Skin of body (tissue), 3 donors: ENCODE measurements at places on chromosomes 7 and 10. TPM values are rescaled to one million over a fixed set of nuclear protein-coding genes. Genes with fewer than 3 reads are reported as not detected.

GRCh38 chr7:3065724-3066143 is 22.1 kb upstream of the CARD11 start:
- DNase-seq: no peak

GRCh38 chr7:121053219-121053618 is 64.7 kb downstream of the CPED1 start:
- DNase-seq: no peak

- DNase-seq: no peak
Observed at GRCh38 chr7:48438206-48438605, 266.9 kb downstream of the ABCA13 start.

Gene SFTPD
- total RNA-seq: not detected

Gene BLVRA
- total RNA-seq: 19.0 TPM

DNA sequence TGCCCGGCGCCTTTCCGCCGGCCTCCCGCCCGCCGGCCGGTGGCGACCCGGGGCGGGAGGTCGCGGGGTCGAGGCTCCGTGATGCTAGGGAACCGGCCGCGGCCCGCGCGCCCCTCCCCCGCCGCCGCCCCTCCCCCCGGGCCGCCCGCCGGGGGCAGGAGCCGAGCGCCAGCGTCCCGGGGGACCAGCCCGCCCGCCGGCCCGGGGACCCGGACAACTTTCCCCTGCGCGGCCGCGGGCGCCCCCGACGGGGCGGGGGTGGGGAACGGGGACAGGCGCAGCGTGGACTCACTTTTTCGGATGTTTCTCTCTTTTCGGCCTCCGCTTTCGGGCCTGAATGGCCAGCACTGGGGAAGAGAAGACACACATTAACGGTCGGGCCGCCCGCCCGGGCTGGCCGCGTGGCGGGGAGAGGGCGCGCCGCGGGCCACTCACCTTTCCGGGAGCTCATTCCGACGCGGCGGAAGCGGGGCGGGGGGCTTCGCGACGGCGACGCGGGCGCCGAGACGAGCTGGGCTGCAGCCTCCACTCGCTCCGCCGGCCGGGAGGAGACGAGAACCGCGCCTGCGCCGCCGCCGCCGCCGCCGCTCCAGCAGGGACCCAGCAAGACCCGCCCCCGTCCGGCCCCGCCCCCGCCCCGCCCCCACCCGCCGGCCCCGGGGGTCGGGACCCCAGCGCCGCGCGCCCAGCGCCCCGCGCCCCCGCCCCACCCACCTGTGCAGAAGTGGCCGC is at the start of gene SRPK2:
Gene SRPK2, minus strand, starts transcription at position 566 of the 732 bp plus-strand sequence.
- DNase-seq: no peak

DNA sequence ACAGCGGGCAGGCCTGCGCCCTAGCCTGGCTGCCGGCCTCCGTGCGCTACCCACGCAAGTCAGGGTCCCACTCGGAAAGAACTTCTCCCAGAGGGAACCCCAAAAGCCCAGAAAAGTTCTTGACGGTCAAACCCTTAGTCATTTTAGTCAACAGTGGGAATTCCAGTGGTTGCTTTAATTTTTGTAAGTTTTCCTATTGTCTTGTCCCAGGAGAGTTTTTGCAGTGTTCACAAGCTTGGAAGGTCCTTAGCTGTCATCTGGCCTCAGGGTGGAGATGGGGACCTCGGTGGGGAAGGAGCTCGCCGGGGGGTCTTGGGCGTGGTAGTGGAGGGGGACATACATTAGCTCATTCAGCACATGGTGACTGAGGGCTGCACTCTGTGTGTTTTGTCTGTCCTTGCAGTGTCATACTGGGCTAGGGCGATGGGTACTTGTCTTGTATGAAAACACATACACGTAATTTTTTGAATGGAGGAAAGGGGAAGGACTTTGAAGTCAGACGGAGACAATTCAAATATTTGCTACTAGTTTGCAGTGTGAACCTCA is 736 bp downstream of the MINDY4 start:
- peak; percentile 37 for DNase-seq

Gene HOXA11
- 0.20 TPM for total RNA-seq

DNA sequence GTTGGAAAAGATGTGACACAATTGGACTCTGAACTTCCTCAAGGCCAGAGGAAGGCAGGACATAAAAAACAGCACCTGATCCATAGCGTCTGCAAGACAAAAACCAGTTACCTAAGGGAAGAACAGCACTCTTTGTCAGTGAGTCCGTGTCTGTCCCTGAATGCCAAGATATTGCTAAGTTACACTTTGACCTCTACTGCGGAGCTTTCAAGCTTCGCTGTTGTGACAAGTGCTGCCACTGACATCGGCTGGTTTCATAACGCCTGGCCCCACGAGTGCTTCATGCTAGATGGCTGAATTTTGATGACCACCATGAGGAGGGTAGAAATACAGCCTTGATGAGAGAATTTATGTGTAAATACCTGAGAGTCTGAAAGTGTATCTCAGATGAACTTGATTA is 49.7 kb upstream of the JAZF1 start:
- no peak for DNase-seq

GRCh38 chr7:88842201-88842600 is 46.7 kb upstream of the TEX47 start:
- DNase-seq: no peak

Gene POLD2
- 46.2 TPM for total RNA-seq

Gene TAS2R40
- not detected for total RNA-seq

DNA sequence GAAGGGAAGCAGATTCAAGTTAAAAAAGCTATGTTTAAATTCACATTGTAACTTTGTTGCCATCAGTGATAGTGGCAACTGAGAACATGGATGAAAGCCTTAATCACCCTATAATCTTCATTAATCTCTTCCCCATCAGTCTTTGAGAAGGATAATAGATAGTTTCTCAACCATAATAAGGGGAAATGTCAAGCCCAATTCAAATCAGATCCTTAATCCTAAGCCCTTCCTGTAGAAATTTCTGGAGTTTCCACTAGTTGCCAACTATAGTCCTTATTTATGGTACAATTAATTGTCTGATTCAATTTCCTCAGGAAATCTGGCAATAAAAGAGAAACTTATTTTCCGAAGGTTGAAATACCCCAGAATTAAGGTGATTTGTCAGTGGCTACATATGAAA is 431.8 kb downstream of the ZWINT start:
- DNase-seq: no peak

GRCh38 chr10:118672766-118673715 is 77.6 kb upstream of the PRLHR start:
- no peak for DNase-seq

DNA sequence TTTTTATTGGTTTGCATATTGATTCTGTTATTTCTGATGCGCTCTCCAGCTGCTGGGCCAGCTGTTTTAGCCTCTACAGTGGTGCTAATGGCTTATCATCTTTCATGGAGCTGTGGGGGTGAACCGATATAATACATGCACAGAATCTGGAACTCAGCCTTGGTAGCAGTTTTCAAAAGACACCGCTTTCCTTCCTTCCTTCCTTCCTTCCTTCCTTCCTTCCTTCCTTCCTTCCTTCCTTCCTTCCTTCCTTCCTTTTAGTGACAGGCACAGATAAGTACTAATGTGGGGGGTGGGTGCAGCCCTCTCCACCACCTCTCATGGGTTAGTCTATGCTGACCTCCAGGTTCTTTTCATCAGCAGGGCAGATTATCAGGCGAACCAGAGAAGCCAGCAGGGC is 31.9 kb upstream of the C10orf53 start:
- no peak for DNase-seq

- DNase-seq: no peak
Observed at GRCh38 chr7:41415051-41415450, 287.8 kb downstream of the INHBA start.

Gene HTRA1
- 185 TPM for total RNA-seq

DNA sequence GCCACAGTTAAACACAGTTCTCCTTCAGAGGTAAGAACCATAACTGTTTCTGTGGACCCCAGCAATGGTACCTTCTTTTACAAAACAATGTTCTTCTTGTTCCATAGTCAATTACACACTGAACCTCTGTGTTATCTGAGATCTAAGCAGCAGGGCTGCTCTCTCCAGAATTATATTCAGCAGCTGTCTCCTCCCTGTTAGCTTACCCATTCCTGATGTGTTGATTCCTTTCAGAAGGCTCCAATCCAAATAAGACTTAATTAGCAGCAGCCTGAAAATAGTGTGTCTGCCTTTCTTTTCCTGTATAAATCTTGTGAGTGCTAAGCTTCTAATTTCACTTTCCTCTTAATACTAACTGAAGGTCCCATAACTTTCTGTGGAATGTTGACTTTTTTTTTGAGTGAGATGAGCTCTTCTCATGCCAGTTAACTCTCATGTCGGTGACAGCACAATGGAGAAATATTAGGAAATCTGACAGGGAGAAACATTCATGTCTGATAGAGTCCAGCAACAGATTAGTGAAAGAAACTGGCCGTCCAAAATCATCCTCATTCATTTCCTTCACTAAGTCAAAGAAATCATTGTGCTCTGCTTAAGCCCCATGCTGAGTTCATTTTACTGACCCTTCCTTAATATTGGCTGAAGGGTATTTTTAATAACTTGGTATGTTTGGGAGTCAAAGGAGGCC is 226.5 kb downstream of the PRKG1 start:
- peak; percentile 65 for DNase-seq

Gene PBLD
- 4.2 TPM for total RNA-seq

Gene SPOCK2
- total RNA-seq: 0.79 TPM

Gene LMTK2
- total RNA-seq: 12.9 TPM

Gene MRC1
- total RNA-seq: 35.5 TPM

DNA sequence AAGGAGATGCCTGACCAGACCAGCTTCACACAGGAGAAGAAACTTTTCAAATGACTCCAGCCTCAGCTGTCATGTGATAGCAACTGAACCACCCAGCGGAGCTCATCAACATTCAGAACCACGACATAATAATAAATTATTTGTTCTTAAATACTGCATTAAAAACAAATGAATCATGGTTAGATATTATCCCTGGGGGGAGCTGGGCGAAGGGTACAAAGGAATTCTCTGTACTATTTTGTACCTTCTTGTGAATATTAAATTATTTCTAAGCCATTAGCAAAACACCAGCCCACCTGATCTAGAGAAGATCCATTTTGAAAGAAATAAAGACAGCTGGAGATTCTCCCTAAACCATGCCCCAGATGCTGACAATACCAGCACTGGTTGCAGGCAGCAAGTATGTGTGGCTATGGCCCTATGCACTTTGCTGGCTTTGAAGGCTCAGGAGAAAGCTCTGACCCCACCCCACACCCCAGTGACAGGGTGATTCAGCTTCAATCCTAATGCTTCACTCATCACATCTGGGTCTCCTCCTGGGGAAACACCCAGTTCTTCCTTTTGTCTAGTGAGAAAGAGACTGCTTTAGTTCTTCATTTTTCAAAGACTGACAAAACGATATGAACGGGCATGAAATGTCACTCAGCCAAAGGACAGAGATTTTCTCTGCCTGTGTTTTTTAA is 45.5 kb upstream of the NKX2-3 start:
- DNase-seq: no peak

- DNase-seq: no peak
Observed at GRCh38 chr7:134448356-134449229, 10.3 kb downstream of the AKR1B1 start.

DNA sequence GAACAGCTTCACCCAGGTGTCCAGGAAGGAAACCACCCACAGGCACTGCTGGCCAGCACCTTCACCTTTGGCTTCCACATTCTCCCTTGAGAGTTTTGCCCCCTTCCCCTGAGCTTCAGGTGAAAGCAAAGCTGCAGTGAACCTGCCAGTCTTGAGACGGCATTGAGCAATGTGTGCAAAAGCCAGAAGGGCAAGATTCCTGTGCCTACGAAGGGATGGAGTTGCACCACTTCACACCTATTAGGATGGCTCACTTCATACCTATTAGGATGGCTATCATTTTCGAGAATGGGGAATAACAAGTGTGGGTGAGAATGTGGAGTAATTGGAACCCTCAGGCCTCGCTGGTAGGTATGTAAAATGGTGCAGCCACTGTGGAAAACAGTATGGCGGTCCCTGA is 7.2 kb downstream of the HABP2 start:
- DNase-seq: no peak

Gene SPACDR
- 0.49 TPM for total RNA-seq
